ENCODE measurements at places on chromosomes 3 and 15.
A peak's percentile ranks its signal among the peaks of the same experiment; 100 is the strongest.

DNA sequence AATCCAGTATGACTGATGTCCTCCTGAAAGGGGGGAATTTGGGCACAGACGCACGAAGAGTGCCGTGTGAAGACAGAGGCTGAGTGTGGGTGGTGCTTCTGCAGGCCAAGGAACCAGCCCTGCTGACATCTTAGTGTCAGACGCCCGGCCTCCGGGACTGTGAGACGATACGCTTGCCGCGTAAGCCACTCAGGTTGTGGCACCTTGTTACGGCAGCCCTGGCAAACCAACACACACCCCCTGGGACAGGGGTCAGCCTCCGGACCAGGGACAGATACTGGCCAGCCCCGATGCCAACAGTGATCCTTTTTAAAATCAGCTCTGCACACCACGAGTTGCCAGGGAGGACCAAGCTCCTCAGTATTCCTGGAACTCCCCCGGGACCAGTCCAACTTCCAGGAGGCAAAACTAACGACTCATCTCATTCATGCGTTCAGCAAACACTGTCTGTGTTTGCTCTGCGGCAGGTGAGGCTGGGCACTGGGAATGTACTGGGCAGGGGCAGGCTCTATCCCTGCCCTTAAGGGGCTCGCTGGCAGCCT, 21.2 kb upstream of the PIGZ start:
- DNase-seq = no peak

- no peak for DNase-seq
Observed at GRCh38 chr15:98322581-98322980, 325.8 kb upstream of the IGF1R start.

- no peak for DNase-seq
Observed at GRCh38 chr3:51675201-51675611, 4.2 kb downstream of the TEX264 start.

- no peak for DNase-seq
Observed at GRCh38 chr15:99109555-99110021, 4.7 kb downstream of the SYNM start.

DNA sequence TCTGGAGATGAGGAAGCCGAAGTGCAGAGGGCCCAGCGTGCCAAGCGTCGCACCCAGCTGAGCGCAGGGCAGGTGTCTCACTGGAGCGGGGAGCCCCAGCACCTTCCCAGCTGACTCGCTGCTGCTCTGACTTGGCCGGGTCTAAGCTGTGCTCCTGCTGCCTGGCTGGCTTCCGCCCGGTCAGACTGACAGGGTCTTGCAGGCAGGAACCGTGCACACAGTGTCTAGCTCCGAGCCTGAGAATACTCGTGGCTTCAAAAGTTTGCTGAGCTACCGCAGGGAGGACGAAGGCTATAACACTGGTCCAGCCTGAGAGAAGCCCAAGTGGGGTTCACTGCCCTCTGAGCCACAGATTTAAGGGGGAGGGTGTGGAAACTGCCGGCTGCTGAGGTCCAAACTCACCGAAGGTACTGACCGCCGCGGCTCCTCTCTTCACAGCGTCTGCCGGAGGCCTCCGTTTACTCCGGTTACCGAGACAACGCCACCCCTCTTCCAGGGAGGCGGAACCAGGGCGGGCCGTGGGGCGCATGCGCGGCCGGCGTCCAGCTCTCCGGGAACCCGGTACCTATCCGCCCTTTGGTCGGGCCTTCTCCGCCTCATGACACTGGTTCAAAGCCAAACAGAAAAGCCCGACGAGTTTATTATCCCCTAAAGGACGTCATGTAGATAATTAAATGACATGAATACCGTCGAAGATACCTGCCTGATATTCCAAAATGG, at the start of gene CFAP44:
Gene CFAP44 (minus strand): TSS at position 443 of the 720 bp plus-strand sequence. CDS start 7,829 bp downstream, outside the sequence.
- DNase-seq = peak; percentile 65

- no peak for DNase-seq
Observed at GRCh38 chr3:9867106-9867505, 12.9 kb downstream of the CIDEC start.

DNA sequence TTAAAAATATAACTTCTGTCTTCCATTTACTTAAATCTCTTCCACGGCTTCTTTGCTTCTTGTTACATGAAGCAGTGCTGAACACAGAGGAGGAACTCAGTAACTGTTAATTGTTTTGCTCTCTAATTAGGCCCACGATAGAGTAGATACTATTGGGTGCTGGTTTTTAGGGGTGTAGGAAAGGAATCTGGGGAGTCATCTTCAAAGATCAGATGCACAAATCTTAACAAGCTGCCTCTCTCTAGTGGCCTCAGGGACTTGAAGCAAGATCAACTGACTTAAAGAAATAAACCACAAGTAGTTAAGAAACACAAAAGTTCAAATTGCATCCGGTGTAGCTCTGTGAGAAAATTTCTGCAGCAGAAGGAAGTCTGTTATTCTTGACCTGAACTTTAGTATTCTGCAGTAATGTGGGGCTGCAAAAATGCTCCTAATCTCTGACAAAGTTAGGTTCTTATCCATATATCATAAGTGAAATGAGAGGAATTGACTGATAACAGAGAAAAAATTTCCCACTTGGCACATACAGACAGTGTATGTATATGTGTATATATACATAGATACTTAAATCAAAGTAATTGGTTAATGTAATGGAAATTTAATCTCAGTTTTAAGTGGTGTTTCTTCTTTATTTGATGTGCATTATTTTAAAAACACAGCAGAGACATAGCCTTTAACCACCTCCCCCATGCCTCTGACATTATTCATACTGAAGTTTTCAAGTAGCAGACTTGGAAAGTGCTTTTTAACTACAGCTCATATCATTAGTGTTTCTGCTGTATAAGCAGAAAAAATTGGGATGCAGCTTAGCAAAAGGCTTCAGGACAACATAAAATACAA, 51.8 kb downstream of the CHST2 start:
- peak; percentile 43 for DNase-seq

DNA sequence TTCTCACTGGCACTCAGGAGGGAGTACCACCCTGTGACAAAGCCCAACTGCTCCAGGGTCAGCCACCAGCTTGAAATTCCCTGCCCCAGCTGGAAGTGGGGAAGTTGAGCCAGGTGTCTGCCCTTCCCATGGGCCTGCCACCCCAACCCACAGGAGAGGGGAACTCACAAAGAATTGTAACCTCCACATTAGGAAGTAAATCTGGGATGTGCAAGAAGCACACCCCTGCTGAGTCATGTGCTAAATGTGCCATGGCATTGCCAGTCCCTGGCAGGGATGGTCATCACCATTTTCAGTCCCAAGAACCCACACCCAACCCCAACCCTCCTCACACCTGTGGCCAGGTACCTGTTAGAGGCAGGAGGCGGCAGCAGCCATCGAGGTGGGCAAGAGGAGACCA, 165.2 kb upstream of the THBS1 start:
- DNase-seq = no peak

GRCh38 chr15:69085325-69086081, 71.0 kb downstream of the NOX5 start:
- DNase-seq = no peak

DNA sequence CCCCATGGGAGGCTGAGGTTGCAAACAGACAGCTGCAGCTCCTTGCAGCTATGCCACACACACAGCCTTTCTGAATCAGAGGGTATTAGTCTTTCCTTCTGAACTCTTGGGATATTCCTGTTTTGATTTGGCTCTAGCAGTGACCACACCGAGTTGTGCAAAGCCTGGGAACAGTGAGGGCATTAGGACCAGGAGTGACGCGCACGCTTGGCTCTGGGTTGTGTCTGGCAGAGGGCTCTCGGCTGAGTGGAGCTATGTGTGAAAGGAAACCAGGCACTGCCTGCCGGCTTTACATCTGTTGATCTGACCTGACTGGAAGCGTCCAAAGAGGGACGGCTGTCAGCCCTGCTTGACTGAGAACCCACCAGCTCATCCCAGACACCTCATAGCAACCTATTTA, at the start of gene GALNT15:
Gene GALNT15 (plus strand): TSS at position 292 of the 400 bp plus-strand sequence. CDS start 472 bp downstream, outside the sequence.
- no peak for DNase-seq

- no peak for DNase-seq
Observed at GRCh38 chr3:79810581-79810980, 42.8 kb upstream of the ROBO1 start.

- no peak for DNase-seq
Observed at GRCh38 chr15:83288381-83288801, 3.9 kb upstream of the BNC1 start.

GRCh38 chr15:46315434-46315833, 680.6 kb downstream of the SQOR start:
- no peak for DNase-seq

- no peak for DNase-seq
Observed at GRCh38 chr3:64988188-64988587, 300.4 kb upstream of the ADAMTS9 start.
